ENCODE measurements at places on chromosomes 7 and 10.

GRCh38 chr10:110865186-110865808, 6.4 kb upstream of the PDCD4 start:
- DNase-seq, result peak; percentile 20

- DNase-seq, result no peak
Observed at GRCh38 chr7:39616138-39616537, 7.2 kb upstream of the RALA start.

DNA sequence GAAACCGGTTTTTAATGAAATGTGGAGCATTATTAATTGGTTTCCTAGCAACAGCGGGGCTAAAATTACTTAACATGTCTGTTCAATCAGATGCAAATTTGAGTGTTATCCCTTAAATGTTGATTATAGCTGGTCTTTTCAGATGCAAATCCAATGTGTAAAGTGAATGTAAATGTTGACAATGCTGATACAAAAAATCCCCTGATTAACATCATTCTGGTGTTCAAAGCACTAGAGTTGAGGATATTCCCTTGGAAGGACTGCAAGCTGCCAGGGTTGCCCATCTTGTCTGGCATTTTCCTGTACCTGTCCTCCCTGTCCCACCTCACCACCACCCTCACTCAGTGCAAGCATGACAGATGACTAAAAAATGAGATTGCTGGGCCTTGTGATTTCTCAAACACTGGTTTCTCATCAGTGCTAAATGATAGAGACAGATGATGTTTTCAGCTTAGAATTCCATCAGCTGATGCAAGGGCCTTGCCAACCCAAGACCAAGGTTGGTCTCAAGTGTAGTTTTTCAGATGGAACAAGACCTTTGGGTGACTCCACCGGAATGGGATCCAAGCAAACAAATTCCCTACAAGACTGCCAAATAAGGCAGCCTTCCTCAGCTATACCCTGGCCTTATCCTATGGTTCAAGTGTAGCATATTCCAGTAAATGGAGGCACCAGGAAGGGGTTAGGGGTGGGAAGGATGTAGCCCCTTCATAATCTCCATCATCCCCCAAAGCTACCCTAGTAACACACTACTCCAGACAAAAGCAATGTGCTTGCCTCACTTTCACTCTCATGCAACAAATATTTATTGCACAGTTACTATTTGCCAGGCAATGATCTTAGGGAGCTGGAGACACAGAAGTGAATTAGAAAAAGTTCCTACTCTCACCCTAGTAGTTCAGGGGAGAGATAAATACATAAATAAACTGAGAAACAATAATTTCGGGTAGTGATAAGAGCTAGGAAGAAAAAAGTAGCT, 54.9 kb downstream of the JAZF1 start:
- DNase-seq, result no peak

DNA sequence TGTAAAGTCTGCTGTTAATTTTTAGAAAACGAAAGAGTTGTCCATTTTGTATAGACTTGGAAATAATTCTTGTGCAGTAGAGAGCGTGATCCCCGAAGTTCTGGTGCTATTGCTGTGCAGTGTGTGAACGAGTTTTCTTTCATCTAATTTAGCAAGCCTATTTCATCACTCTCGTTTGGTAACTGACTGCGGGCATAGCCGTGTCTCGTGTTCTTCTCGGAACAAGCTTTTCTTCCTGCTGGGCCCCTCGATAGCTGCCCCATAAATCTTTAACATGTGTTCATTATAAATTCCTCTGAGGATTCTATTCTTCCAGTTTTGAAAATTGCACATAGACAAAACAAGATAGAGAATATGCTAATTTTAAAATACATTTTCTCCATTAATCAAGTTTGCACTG, 622.0 kb upstream of the PFKP start:
- no peak for DNase-seq

DNA sequence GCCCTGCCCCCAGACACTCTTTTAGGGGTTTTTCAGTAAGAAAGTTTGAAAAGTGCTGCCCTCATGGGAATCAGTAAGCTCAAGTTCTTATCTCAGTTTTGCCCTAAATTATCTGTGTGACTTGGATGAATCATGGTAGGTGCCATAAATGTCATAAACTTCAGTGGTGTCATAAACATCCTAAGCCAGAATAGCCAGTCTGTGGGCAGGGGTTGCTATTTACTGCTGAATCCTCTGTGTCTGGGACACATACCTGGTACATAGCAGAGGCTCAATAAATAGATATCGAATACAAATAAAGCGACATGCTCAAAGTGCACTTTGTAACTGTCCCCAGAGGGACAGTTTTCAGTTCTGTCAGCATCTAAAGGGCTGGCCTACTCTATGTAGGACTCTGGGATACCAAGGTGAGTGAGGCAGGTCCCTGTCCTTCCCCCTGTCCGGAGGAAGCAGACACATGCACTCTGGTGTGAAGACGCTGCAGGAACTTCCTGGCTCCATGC, 502.1 kb downstream of the RPS24 start:
- DNase-seq, result no peak

GRCh38 chr7:122791959-122792545, 89.3 kb upstream of the RNF148 start:
- DNase-seq, result no peak

GRCh38 chr10:111748184-111748583, 435.4 kb downstream of the GPAM start:
- DNase-seq, result no peak

DNA sequence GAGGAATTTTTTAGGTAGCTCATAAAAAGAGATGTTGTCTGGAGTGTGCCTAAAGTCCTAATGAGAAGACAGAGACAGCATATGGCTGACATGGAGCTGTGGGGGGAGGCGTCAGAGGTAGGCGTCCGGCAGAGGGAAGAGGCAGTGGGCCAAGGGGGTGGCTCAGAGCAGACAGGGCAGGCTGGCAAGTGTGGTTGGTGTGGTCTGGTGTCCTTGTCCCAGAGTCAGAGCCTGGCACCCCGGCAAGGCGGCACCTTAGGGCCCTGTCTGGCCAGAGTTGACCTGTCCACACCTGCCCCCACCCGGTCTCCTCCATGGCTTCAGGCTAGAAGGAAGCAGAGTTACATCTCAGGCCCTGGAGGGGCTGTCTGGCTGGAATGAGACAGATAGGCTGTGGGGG, 220.3 kb upstream of the ZNF32 start:
- no peak for DNase-seq

DNA sequence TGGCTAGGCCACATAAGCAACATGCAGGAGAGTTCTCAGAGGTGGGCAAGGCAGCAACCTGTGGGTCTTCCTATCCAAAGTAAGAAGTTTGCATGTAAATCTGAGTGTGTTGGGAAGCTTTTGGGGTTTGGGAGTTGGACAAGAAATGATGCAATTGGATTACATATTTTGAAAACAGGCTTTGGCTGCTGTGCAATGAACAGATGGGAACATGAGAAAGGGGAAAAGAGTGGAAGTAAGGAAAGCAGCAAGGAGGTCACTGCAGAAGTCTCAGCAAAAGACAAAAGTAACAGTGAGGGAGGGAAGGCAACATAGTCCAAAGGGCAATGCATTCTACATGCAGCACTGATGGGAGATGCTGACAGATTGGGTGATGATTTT, 61.1 kb upstream of the C10orf90 start:
- DNase-seq, result no peak

DNA sequence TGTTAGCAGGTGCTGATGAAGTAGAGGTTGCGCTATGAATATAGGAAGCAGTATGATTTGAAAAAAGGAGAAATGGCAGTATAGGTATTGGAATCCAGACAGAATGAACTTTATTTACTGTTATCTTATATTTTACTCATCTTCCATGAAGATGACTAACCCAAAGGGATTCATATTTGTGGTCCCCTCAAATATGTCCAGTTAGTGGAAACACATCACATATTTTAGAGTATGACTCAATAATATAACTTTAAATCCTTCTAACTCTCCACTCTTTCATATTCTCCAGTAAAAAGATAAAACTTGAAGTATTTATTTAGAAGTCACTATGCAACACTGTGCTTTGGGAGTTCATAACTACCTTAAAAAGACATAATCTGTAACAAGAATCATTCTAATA, 286.5 kb upstream of the LRRTM3 start:
- peak; percentile 3 for DNase-seq

GRCh38 chr7:12091231-12091630, 119.9 kb upstream of the TMEM106B start:
- DNase-seq, result no peak

- no peak for DNase-seq
Observed at GRCh38 chr7:133769668-133770067, 357.5 kb upstream of the LRGUK start.

DNA sequence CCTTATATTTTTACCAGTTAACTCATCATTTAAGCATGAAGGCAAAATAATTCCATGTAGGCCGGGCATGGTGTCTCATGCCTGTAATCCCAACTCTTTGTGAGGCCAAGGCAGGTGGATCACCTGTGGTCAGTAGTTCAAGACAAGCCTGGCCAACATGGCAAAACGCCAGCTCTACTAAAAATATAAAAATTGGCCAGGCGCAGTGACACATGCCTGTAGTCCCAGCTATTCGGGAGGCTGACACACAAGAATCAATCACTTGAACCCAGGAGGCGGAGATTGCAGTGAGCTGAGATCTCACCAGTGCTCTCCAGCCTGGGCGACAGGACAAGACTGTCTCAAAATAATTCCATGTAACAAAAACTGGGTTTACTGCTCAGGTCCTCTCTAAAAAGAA, 18.3 kb downstream of the HNRNPA2B1 start:
- no peak for DNase-seq

GRCh38 chr10:131844529-131845084, 56.2 kb upstream of the PPP2R2D start:
- no peak for DNase-seq

GRCh38 chr7:151773797-151774196, 103.1 kb downstream of the PRKAG2 start:
- DNase-seq, result no peak

GRCh38 chr7:117873310-117874190, at the start of gene CTTNBP2:
TSS of gene CTTNBP2 (minus strand) at chr7:117873441. CDS start at chr7:117873415, 26 bp downstream.
- no peak for DNase-seq

- DNase-seq, result no peak
Observed at GRCh38 chr10:59833810-59834209, 72.5 kb downstream of the CCDC6 start.

- DNase-seq, result no peak
Observed at GRCh38 chr7:16634271-16634738, 11.2 kb downstream of the ANKMY2 start.

DNA sequence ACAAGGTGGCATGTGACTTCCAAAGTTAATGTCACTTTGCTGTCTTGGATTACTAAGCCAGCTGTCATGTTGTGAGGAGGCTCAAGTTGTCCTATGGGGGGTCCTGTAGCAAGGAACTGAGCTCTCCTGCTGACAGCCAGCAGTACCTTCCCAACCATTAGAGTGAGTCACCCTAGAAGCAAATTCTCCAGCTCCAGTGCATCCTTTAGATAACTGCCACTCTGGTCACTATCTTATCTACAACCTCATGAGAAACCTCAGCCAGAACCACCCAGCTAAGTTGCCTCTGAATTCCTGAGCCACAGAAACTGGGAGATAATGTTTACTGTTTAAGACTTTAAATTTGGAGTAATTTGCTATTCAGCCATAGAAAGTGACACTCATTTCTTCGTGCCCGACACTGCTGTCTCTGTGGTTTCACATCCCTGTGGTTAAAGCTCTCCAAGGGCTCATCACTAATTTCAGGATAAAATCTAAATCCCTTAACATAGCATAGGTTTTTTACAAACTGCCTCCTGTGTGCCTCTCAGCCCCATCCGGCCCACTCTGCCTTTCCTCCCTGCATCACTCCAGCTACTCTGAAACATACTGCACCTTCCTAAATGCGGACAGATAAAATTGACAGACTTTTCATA, 83.5 kb downstream of the PRR15 start:
- no peak for DNase-seq

GRCh38 chr7:359226-359765, 69.3 kb downstream of the FOXL3 start:
- no peak for DNase-seq

GRCh38 chr7:156927571-156928405, 21.7 kb upstream of the NOM1 start:
- DNase-seq, result no peak

DNA sequence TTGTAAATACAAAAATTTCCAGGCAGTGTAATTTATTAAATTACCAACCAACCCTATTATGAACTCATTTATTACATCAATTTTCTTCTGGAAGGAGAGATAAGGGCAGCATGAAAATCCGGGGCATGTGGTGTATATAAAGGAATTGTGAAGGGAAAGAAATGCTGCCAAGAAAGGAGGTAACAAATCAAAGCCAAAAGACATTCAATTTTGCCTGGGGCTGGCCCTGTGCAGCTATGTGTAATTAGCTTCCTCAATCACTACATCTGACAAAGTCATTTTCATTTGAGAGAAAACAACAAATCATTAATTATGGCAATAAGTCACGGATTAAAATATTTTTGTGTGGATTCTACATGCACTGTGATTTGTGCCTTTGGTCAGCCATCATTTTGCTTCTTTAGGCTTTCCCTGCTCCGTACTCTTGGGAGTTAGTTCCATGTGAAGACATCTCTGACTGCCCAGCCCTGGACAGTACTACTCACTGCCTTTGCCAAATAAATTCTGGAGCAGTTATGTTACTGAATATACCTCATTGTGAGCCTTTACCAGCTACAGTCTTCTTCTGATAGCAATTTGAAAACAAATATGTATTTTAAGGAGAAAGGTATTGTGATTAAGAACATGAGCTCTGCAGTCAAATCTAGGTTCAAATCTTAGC, 191.7 kb downstream of the RELN start:
- no peak for DNase-seq

DNA sequence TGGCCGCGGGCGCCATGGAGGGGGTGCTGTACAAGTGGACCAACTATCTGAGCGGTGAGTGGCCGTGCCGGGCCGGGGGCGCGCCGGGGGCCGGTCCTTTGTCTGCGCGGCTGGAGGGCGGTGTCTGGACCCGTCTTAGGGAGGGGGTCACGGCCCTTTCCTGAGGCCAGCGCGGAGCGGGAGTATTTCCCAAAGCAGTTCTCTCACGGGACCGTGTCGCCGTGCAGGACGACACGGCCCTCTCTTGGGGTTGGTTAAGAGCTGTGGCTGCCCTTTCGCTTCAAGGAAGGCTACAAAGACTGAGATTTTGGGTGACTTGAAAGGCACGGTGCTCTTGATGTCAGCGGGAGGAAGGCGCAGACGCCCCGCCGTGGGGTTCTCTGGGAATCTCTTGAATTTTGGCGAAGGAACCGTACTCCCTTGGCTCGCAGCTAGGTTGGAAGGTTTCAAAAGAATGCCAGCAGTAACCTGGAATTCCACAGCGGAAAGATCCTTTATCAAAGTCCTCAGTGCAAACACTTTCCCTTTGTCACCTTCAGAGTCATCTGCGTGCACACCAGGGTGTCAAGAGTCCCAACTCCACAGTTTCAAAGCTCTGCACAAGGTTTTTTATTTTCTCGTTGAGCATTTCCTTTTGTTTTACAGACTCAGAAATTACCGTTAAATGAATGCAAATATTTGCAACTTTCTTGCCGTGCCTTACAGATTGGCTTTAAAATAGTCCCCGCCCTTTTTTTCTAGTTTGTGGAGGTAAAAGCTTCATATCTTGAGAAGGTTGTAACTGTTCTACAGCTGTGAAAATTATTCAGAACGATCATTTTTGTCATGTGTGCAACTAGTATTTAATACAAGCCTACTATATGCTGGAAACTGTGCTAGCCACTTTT, 780 bp downstream of the PLEKHA8 start:
- peak; percentile 26 for DNase-seq
